Stimulated activated CD8-positive, alpha-beta memory T cell treated with anti-CD3 and anti-CD28 coated beads, Interleukin-7, amount 100 ng/mL, for 1 hour (primary cell): ENCODE measurements at places on chromosomes 12 and 14.
A peak's percentile ranks its signal among the peaks of the same experiment; 100 is the strongest.

GRCh38 chr14:71050227-71050823, 143.1 kb downstream of the PCNX1 start:
- no peak for DNase-seq

GRCh38 chr12:24840046-24840800, 108.7 kb downstream of the BCAT1 start:
- no peak for DNase-seq

GRCh38 chr14:100237735-100238418, 1.1 kb upstream of the YY1 start:
- no peak for DNase-seq

DNA sequence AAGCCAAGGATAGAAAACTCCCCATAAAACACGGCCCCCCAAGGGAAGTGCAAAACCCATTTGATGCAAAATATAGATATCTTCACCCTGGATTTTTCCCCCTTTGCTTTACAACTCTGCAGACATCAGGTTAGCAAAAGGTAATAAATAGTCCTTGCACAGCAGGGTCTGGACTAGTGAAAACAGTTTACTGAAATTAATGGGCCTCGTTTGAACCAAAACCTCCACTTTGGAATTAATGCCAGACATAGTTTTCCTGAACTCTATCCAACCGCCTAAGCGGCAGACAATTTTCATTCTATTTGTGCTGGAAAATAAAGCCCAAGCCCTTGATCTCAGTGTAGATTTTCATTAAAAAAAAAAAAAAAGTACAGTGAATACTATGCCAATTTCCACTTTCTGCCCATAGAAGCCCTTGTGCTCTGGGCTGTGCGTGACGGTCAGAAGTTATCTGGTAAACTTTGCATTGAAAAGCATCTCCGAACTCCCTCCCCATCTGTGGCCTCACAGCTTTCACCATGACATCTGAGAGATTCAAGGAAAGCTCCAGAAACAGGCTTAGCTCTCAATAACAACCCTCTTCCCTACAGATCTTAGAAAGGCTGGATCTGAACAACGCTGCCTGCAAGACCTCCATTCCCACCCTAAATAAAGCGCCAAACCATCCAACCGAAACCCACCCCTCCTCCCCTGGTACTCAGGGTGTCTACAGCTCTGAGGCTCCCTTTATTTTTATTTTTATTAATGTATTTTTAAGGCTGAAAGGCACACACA, 11.0 kb upstream of the IRF2BPL start:
- DNase-seq: no peak

DNA sequence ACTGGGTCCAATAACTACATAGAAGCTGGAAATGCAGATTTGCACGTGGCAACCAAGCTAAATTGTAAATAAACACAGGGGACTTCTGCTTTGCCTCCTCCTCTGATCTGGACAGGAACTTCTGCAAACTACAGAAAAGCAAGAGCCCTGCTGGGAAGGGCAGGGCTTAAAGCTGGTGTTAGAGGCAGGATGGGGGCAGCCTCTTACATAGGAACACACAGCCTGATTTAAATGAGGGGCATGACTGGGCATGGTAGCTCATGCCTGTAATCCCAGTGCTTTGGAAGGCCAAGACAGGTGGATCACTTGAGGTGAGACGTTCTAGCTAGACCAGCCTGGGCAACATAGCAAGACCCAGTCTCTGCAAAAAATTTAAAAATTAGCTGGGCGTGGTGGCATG, 46.7 kb downstream of the ERH start:
- no peak for DNase-seq

DNA sequence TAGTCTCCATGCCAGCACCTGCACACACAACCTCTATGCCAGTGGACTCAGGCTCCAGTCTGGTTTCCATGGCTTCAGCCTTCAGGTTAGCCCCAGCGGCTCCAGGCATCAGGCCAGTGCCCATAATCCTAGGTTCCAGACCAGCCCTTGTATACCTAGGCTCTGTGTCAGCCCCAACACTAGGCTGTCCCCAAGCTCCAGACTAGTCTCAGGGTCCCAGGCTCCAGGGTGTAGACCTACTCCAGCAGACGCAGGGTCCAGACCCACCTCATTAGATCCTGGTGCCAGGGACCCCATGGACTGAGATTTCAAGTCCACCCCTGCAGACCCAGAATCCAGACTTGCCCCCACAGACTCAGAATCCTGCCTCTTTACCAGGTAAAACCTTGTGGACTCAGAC, 275.9 kb downstream of the SLC16A7 start:
- DNase-seq: no peak

- no peak for DNase-seq
These were observed 594 bp upstream of the EXOC3L4 start for GRCh38 chr14:103093856-103094405.

- DNase-seq: no peak
These were observed 202.9 kb downstream of the AKAP6 start for GRCh38 chr14:32531942-32532515.

GRCh38 chr12:132507656-132508490, 17.9 kb downstream of the FBRSL1 start:
- no peak for DNase-seq

GRCh38 chr14:74936151-74936550, 13.1 kb upstream of the RPS6KL1 start:
- DNase-seq: no peak

GRCh38 chr14:67837011-67837624, 17.5 kb downstream of the RAD51B start:
- DNase-seq: peak; percentile 24

GRCh38 chr12:130423991-130424857, 86.5 kb downstream of the PIWIL1 start:
- DNase-seq: no peak

GRCh38 chr12:49375406-49375805, 8.1 kb downstream of the SPATS2 start:
- no peak for DNase-seq

- DNase-seq: no peak
These were observed 62.5 kb downstream of the GRIN2B start for GRCh38 chr12:13918897-13919296.

DNA sequence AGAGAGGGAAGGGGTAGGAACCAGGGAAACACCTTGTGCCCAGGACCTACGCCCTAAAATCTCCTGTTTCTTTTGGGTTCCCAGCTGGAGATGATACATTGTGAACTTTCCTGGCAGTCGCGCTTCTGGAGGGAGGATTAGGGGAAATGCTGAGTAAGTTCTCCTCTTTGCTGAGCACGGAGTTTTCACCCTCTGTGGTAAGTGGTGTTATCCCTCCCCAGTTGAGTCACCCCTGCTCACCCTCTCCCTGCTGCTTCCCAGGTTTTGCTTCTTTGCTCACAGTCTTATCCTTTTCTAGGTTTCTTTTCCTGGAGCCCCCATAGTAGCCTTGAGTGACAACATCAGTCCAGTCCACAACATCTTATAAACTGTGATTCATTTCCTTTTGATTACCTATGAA, 789.1 kb downstream of the TMEM121 start:
- no peak for DNase-seq

DNA sequence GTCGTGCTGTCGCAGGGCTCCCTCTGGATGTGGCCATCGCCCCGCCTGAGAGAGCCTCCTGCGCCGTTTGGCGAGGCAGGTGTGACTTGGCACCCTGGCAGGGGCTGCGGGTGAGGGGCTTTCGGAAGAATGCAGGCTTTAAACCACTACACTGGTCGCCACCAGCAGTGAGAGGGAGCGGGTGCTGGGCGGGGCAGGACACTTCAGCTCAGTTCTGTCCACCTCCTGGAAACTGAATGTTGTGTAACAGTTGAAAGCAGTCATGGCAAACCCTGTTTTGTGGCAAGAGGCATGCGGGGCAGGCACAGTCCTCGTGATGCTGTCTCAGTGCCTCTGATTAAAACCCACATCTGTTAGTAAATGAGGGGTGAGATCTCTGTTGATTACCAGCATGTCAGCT, 55.9 kb downstream of the AACS start:
- DNase-seq: no peak

DNA sequence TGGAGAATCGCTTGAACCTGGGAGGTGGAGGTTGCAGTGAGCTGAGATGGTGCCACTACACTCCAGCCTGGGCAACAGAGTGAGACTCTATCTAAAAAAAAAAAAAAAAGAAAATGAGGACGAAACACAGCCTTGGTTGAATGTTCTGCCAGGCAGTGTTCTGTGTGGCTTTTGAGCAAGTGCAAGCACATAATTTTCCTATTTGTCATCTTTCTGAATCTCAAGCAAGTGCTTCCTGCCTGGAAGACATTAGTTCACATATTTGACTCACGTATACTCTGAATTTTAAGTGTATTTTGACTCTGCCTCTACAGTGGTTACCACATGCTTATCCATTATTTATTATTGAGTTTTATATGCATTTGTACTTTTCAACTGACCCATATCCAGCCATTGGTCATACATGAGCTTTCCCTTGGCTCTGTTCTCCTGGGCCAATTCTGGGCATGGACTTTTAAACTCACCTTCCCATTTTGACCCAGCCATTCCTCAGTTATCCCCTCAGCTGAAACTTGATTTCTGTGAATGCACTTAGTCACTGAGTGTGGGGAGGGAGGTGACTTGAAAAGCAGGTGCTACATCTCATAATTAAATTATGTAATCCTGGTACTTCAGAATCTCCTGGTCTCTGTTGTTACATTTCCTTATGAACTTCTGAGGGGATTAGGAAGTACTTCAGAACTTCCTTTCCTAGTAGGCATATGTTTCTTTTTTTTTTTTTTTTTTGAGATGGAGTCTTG, 8.1 kb downstream of the OR10G2 start:
- no peak for DNase-seq

DNA sequence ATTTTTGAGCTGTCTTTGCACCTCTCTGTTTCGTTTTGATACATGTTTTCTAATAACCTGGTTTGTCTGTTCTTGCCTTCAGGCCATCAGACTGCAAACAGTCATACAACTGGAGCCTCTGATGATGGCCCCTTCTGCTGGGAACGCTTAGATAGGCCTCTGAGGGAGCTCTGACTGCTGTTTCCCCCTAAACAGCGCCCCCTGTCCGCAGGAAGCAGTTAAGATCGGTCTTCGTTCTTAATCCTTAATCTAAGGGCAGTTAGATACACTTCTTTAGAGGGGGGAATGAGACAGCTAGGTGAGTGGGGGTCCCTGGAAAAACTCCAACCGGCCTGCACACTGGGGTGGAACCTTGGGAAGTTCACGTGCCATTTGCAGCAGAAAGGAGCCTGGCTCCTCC, 1338.8 kb upstream of the SEL1L start:
- DNase-seq: no peak

- DNase-seq: no peak
These were observed 37.9 kb downstream of the B4GALNT3 start for GRCh38 chr12:497501-498160.

DNA sequence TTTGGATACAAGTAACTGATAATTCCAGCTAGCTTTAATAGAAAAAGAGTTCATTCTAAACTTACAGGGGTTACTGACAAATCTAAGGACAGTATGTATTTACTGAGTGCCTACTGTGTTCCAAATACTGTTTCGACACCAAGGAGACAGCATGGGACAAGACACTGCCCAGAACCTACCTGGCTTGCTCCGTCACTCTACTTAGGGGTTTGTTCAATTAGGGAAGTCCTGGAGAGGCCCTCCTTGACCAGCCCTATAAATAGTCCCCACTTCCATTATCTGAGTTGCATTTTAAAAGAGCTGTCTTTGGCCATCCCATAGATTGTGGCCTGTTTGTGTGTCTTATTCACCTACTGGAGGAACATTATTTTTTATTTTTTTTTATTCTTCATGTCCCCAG, 129.5 kb upstream of the ATF1 start:
- no peak for DNase-seq

- DNase-seq: no peak
These were observed 15.4 kb upstream of the YY1 start for GRCh38 chr14:100223332-100224201.

DNA sequence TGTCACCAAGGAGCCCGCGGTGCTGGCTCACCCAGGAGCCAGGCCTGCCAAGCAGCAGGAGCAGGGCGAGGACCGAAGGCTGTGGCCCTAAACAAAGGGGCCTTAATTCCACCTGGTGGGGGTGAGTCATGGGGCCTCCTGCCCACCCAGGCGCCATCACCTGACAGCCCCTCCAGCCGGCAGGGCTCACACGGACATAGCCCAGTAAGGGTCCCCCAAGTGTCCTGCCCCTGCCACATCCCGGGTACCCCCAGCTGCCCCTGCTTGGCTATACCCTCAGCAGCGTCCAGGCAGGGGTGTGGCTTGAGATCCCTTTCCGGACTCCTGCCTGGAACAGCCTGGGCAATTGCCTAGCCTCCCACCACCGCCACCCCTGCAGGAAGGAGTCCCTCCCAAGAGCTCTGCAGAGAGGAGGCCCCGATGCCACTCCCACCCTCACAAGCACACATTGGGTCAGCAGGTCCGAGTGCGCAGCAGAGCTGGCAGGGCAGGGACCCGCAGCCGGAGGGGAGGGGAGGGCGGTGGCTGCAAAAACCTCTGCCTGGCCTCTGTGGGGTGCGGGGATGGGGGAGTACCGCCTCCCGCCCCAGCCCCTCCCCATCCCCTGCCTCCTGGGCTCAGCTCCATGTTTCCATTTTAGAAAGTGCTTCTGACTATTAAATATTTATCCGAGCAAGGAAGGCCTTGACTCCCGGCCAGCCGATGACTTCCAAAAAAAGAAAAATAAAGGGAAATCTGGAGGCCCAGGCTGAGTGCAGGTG, 4.6 kb downstream of the AHNAK2 start:
- no peak for DNase-seq

GRCh38 chr14:55062517-55063351, 11.3 kb downstream of the MAPK1IP1L start:
- DNase-seq: no peak

DNA sequence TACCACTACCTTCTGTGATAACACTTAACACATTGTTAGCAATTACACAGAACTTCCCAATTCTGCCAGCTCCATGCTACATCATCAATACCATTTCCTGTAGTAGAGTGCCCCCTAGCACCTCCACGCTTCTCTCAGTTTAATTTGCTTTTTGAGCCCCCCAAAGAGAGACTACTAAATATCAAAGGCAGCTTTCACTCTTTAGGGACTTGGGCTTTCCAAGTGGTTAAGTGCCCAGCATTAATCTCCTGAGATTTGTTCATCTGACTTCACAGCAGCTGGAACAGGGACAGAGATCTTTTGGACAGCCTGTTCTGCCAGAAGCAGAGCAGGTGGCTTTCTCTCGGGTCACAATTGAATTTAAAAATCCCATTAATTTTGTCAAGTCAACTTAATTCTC, 954.9 kb downstream of the DIO2 start:
- DNase-seq: no peak
